ENCODE measurements at places on chromosomes 4 and X.
A peak's percentile ranks its signal among the peaks of the same experiment; 100 is the strongest.

- no peak for DNase-seq
Observed at GRCh38 chr4:110611968-110612447, 10.9 kb downstream of the PITX2 start.

- DNase-seq: peak; percentile 49
Observed at GRCh38 chrX:25049357-25049756, 33.6 kb upstream of the ARX start.

- no peak for DNase-seq
Observed at GRCh38 chr4:26206999-26207398, 113.8 kb upstream of the RBPJ start.

DNA sequence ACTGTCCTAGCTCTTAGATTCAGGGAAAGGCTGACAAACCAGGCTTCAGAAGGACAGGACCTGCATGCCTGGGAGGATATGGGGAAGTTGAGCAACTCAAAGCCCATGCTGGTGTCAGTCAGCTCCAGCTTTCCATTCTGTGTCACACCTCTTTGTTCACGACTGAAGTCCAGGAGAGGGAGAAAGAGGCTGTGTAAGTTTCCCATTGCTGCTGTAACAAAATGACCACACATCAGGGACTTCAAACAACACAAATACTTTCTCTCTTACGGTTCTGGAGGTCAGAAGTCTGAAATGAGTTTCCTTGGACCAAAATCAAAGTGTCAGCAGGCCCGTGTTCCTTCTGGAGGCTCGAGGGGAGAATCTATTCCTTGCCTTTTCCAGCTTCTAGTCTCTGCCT is 50.6 kb upstream of the STX18 start:
- no peak for DNase-seq

DNA sequence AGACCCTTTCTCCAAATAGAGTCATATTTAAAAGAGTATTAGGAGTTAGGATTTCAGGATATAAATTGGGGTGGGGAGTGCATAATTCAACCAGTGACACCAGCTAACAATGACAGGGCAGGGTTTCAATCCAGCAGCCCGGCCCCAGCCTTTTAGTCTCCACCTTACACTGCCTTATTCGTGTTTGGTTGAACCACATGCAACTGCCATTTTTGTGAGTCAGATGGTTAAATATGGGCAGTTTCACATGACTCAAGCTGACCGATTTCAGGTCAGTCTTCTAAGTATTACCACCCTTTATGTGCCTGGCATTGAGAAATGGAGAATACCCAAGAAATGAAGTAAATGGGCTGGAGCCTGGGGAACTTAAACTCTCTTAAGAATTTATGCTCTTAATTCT is 102.8 kb downstream of the STOX2 start:
- DNase-seq: peak; percentile 8

GRCh38 chr4:120053911-120054310 is 12.7 kb downstream of the MAD2L1 start:
- no peak for DNase-seq

DNA sequence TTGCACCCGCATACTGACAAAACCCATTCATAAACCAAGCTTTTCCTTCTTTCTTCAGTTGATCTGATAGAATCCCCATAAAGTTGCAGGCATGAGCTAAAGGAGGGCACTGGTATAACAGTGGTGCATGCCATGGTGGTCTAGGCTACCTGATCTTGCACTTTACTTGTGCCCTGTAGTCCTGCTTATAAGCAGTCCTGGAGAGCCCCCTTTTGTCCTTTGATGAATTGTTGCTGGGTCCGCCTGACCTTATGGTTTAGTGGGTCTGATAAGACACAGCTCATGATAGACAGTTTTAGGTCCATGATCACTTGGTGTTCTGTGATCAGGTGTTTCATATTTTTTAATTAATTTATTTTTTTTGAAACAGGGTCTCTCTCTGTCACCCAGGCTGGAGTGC is 19.7 kb downstream of the CCDC160 start:
- no peak for DNase-seq

DNA sequence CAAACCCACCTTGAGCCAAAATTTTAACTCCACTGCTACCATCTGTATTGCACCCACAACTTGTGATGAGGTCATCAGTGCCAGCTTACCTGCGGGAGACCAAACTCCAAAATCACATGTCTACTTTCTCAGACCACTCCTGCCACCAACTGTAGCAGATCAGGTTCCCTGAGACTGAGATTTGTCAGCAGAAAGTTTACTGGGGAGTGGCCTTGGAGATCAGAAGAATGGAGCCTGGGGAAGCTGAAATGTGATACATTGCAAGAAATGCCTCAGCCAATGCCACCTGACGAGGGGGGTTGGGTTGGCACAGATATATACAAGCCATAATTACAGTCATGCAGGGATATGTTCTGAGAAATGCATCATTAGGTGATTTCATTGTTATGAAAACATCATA is 19.1 kb downstream of the HAUS3 start:
- no peak for DNase-seq

DNA sequence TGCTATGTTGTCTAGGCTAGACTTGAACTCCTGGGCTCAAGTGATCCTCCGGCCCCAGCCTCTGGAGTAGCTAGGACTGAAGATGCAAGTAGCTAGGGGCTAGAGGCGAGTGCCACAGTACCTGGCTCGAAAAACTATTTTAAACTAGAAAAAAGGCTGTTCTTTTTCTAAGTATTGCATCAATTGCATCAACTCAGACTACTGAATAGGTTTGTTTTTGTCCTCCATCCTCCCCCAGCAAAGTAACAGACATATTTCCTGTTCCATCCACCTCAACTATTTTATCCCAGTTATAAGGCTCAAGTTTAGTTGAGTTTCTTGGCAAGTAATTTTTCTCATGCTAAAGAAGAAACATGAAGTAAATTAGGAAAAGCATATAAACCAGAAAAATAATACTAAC is 4.1 kb downstream of the SH3RF1 start:
- DNase-seq: no peak

DNA sequence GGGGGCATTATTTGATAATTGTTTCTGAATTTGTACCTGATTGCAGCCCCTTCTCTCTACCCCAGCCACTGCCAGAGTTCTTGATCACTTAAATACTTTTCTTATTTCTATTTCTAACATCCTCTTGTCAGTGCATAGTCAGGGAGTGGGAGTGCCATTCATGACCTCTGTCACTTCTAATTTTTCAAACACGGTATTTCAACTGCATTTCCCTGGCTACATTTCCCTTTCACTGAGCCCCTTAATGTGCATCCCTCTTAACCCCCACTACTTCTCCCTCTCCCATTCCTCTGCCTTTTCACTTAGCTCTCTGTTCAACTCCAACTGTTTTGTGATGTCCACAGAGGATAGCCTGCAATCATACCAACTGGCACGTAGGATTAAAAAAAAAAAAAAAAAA is 128.3 kb upstream of the NAP1L5 start:
- DNase-seq: no peak

DNA sequence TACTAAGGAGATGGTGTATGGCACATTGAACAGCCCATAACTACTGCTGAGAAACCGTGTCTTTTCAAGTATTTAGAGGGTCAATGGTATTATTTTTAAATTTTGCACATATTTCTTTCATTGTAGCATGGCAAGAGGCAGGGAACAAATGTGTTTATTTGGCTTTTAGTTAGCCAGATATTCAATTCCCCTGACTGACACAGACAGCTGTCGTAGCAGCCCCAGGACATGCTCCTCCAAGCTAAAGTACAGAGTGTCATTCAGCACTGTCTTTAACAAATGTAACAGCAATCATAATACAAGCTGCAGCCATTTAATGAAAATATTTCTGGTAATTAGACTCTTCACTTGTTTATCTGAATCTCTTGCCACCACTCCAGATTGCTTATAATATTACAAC is 687.1 kb downstream of the KLHL13 start:
- no peak for DNase-seq

GRCh38 chr4:171857302-171858012 is 44.3 kb downstream of the GALNTL6 start:
- no peak for DNase-seq

DNA sequence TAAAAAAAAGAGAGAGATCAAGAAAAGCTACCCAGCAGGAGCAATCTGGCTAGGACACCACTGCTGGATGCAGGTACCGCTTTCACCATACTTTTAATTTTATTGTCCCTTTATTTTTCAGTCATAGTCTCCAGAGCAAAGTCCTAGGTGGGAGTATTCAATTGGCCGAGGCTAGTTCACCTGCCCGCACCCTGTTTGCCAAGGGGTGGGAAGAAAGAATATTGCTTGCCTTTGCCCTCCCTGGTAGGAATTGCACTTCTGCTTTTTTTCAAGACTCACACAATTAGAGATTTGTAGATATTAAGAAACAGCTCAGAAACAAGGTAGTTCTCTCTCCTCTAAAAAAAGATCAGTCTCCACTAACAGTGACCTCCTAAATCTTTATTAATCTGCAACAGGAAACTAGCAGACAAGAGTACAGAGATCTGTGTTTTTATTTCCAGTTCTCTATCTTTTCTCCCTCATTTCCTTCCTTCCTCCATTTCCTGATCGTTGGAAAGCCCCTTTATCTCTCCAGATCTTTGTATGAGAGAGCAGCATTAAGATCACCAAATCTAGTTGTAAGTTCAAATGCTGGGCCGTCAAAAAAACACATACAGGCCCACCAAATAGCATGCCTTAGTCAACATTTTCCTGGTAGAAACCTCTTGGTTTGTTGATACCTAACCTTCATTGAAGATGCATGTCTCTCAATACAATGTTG is 9.4 kb upstream of the RPGR start:
- no peak for DNase-seq

DNA sequence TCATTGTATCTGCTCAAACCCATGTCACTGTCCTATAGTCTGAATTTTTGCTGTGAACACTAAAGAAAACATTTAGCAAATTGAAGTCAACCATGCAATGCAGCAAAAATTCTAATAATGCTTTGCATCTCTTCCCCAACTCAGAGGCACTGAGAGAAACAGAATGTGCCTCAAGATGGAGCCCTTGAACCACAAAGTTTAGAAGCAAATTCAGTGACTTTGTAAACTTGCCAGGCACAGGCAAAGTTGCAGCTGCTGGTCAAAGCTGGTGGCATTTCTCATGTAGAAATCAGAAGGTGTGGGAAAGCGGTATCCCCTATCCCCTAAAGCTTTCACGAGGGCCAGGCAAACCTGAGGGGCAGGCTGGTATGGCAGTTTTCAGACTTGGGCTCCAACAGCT is 121.7 kb upstream of the DIPK2B start:
- DNase-seq: peak; percentile 83

- no peak for DNase-seq
Observed at GRCh38 chr4:94892051-94892450, 134.3 kb downstream of the BMPR1B start.

GRCh38 chr4:85884251-85884650 is 409.3 kb downstream of the ARHGAP24 start:
- DNase-seq: no peak

DNA sequence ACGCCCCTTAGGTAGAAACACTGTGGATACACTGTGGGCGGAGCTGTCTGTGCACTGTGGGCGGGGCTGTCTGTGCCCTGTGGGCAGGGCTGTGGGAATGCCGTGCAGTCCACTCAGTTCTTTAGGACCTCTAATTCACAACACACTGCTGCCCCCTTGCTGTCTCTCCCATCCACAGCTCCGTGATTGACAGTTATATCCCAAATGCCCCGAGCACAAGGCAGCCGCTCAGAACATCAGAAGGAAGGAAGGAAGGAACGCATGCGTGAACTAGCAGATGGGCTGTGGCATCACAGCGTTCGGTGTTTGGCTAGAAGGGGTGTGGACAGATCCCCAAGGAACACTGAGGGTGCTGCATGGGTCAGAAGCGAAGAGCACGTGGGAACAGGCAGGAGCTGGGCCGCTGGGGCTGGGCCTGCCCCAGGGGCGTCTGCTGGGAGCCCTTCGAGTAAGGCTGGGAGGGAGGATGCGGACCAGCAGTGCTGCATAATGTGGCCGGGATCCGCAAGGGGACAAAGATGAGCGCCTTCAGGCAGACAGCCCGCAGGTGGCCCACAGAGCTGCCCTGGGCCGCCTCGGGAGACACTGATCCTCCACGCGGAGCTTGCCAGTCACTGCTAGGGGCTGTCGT is 29.8 kb downstream of the ACOX3 start:
- DNase-seq: peak; percentile 64

DNA sequence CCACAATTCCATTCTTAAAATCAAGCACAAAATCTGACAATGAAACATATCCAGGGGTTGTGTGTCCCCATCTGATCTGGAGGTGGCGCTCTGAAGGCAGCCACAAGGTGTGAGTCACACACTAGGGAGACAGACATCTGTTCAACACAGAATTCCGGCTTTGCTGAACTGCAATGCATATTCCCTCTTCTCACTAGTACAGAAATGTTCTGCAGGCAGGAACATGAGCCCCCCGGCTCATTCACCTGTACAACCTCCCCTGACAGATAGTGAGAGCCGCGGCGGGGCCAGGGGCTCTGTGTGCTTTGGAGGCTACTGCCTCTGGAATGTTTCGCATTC is 41.9 kb downstream of the WDR1 start:
- DNase-seq: peak; percentile 75

DNA sequence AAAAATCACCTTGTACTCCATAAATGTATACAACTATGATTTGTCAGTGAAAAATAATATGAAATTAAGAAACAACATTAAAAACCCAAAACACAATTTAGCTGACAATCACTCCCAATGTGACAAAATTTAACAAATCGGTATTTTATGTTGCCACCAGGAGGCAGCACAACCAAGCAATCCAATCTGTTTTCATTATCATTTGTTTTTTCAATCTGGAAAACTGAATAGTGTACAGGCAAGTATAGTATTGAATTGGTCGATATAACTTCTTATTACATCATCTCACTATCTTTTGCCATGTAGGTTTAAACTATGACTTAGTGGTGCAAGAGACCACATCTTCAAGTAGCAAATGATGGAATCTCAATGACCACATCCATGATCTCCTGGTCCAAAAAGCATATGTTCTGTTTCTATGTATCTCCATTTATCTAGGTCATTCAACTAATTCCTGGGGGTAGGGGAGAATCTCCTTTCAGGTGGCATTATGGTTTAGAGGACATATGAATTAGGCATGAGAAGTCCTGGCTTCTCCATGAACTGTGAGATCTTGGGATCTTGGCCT is 112.9 kb upstream of the AGA start:
- peak; percentile 50 for DNase-seq

GRCh38 chrX:74613370-74614092 is 893 bp downstream of the RLIM start:
- DNase-seq: peak; percentile 50

DNA sequence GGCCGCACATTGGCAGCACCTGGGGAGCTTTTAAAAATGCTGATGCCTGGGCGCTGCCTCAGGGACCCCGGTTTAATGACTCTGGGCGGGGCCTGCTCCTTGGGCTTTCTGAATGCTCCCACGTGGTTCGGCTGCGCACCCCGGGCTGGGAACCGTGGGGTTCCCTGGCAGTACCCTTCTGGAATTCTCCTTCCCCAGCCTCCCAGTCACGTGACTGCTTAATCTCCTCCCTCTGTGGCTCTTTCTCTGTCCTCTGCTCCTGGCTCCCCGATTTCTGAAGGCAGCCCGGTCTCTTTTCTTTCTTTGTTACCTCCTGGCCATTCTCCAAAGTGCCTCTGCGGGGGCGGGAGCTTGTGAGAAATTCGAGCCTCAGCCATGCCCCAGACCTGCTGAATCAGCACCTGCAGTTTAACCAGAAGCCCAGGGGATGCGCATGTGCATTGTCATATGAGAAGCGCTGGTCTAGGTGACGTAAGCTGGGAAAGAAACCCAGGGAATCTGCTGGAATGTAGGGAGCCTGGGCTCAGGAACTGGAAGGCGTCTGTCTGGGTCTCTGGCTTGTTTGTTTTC is 16.6 kb downstream of the CLCN4 start:
- peak; percentile 87 for DNase-seq

Data from cardiac fibroblast (primary cell).